ENCODE measurements at places on chromosomes 1 and 21. TPM values are rescaled to one million over a fixed set of nuclear protein-coding genes. Genes with fewer than 3 reads are reported as not detected.

DNA sequence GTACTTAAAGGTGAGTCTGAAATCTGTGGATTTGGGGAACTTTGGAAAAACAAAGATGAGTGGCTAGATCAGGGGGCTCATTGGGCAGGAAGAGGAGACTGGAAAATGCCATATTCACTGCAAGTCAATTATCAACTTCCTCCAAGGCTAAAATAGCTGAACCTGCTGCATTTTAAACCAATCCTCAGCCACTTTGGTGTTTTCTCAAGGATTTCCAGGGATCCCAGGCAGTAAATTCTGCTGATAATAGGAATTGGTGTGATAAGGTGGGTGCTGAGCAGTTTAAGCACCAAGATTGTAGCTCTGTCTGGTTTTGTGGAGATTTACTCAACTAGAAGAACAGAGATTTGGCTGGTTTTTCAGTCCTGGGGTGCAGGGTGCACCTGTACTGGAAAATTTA is 153.9 kb upstream of the CAMK1G start:
- DNase-seq: no peak

DNA sequence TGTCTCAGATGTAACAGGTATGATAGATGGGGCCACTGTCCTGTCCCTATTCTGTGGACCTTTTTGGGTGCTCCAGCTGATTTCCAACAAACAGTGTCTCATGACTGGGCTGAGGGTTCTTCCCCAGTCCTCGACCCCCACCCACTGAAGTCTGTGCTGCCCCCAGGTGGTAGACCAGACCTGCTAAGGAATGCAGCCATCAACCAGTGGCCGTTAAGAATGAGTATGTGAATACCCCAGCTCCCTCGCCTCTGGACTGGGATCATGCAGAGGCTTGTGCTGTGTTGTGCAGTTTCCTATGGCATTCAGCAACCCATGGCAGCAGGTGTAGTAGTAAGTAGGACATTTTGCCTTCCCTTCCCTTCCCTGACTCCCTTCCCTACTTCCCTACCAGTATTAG is 183.1 kb upstream of the KAZN start:
- no peak for DNase-seq

Gene KCNA2
- 0.79 TPM for total RNA-seq

Gene OLFML2B
- total RNA-seq: 25.3 TPM

Gene AMY2A
- not detected for total RNA-seq
